Natural killer cell treated with Interleukin-12 subunit alpha and Interleukin-12 subunit beta and Interleukin-15 and Interleukin-18, amount 100 ng/mL, for 72 hours (primary cell): ENCODE measurements at places on chromosomes 5 and 9. TPM values are rescaled to one million over a fixed set of nuclear protein-coding genes. Genes with fewer than 3 reads are reported as not detected.

Gene NOL6
- 104 TPM for total RNA-seq

DNA sequence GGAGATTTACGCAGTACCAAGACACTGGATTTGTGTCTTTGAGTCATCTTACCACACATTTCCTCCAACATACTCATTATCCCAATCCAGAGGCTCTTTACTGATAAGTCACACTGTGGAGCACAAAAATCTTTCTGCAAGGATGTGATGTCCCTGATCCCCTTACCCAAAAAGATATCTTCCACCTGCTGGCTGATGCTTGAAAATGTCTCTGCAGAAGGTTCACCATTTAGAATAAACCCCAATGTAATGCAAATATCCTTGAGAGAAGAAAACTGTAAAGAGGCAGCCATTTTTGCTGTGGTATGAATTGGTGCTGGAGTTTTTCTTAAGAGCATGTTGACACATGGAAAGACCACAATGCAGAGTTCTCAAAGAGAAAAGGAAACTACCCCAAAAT, 65.7 kb upstream of the RORB start:
- no peak for DNase-seq

GRCh38 chr9:86983620-86984259, 36.4 kb upstream of the GAS1 start:
- DNase-seq: no peak

DNA sequence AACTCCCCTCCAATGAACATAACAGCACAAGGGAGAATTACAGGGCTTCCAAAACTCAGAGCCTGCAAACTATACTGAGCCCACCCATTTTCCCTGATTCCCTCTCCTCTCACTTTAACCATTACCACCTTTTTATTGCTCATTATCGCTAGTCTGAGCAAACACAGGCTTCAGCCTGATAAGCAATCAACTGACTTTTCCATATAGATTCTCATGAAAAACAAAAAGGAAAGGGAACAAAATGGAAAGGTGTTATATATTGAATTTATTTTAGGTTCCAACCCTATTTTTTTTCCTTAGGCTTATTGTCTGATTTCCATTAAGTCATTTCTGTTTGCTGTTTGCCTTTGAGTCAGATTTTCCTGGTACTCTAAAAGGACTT, 27.9 kb downstream of the SEMA6A start:
- no peak for DNase-seq

GRCh38 chr9:15743512-15743911, 190.7 kb downstream of the CCDC171 start:
- DNase-seq: no peak

- DNase-seq: no peak
Observed at GRCh38 chr5:4983701-4984100, 156.4 kb upstream of the ADAMTS16 start.
